ENCODE measurements at places on chromosomes 5 and 9. TPM values are rescaled to one million over a fixed set of nuclear protein-coding genes. Genes with fewer than 3 reads are reported as not detected.

DNA sequence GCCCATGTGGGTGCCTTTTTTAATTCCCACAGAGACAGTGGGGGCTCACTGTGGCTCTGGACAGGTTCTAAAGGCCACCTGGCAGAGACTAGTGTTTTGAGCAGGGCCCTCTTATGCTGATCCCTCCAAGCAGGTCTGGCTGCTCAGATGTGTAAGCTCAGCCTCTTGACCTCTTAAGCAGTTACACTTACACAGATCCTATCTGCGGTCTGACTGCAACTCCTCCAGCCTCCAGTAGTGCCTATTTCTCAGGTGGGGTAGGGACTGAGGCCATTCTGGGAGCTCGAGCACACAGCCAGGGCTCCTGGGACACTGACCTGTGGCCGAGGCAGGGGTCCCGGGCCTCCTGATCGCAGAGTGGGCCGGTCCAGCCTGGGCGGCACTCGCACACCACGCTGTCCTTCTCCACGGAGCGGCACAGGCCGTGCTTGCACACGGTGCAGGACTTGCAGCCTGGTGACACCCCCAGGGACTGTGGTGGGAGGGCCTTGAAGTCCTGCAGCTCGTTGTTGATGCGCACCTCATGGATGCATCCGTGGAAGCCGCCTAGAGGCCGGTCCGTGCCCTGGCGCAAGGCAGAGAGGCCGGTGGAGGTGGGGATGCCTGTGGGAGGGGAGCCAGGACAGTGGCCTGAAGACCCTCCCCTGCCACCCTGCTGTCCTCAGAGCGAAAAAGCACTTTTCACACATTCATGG, 91.9 kb upstream of the PANK3 start:
- H3K36me3 ChIP-seq, result no peaks in the 10 kb centered on the region
- no peaks in the 10 kb centered on the region for H3K27me3 ChIP-seq
- no peak for DNase-seq
- H3K4me1 ChIP-seq, result no peaks in the 10 kb centered on the region

DNA sequence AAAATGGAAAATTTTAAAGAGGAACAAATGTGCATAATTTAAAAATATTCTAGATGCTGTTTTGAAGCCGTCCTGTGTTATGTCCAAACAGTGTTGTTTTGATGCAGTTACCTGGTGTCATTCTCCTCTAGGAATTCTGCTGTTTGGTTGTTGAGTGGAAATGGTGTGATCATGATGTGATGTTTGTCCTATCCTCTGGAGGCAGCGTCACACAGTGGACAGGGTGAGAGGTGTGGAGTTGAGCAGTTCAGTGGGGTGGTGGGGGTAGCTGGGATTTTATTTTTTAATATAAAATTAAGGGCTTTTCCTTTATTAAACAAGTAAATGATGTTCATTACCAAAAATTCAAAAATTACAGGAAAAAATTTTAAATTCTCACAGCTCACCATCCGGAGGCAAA, 31.2 kb downstream of the PRDM6 start:
- H3K4me3 ChIP-seq, result no peak overlapping the region
- no peaks in the 10 kb centered on the region for H3K36me3 ChIP-seq
- DNase-seq, result no peak
- peaks cover 15% of the 10 kb centered on the region for H3K4me1 ChIP-seq

- peaks cover 4% of the 10 kb centered on the region for H3K4me1 ChIP-seq
- no peak overlapping the region for H3K27ac ChIP-seq
- H3K36me3 ChIP-seq, result peaks cover 50% of the 10 kb centered on the region
- no peaks in the 10 kb centered on the region for H3K27me3 ChIP-seq
- DNase-seq, result peak; percentile 28
Observed at GRCh38 chr9:33306037-33306436, 15.7 kb downstream of the NFX1 start.

GRCh38 chr9:108565651-108566378, 290.0 kb downstream of the ACTL7B start:
- no peak overlapping the region for H3K4me3 ChIP-seq
- no peak overlapping the region for H3K27ac ChIP-seq
- no peaks in the 10 kb centered on the region for H3K27me3 ChIP-seq
- peak; percentile 88 for DNase-seq
- no peaks in the 10 kb centered on the region for H3K36me3 ChIP-seq
- no peaks in the 10 kb centered on the region for H3K4me1 ChIP-seq

DNA sequence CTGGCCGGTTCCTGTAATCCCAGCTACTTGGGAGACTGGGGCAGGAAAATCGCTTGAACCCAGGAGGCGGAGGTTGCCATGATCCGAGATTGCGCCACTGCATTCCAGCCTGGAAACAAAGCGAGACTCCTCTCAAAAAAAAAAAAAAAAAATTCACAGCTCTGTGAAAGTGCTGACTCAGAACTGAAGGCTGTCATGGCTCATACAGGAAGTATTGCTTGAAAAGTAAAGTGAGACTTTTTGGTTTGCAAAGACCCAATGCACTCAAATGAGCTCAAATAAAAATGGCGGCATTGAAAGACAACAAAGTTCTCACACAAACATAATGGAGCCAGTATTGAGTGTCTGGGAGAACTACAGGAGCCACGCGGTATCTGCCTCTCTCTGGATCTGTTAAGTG, 202.1 kb downstream of the FBXL7 start:
- H3K36me3 ChIP-seq, result no peaks in the 10 kb centered on the region
- peak; percentile 54 for DNase-seq
- H3K27ac ChIP-seq, result no peak overlapping the region
- H3K4me1 ChIP-seq, result peaks cover 4% of the 10 kb centered on the region
- H3K27me3 ChIP-seq, result no peaks in the 10 kb centered on the region
- H3K4me3 ChIP-seq, result no peak overlapping the region

GRCh38 chr5:140174014-140174413, 974 bp upstream of the CYSTM1 start:
- H3K4me3 ChIP-seq, result no peak overlapping the region
- no peaks in the 10 kb centered on the region for H3K27me3 ChIP-seq
- H3K27ac ChIP-seq, result no peak overlapping the region
- no peak for DNase-seq
- no peaks in the 10 kb centered on the region for H3K36me3 ChIP-seq

- H3K4me3 ChIP-seq, result no peak overlapping the region
- H3K27me3 ChIP-seq, result no peaks in the 10 kb centered on the region
- peaks cover 31% of the 10 kb centered on the region for H3K4me1 ChIP-seq
Observed at GRCh38 chr9:70403166-70403565, 11.3 kb downstream of the KLF9 start.

DNA sequence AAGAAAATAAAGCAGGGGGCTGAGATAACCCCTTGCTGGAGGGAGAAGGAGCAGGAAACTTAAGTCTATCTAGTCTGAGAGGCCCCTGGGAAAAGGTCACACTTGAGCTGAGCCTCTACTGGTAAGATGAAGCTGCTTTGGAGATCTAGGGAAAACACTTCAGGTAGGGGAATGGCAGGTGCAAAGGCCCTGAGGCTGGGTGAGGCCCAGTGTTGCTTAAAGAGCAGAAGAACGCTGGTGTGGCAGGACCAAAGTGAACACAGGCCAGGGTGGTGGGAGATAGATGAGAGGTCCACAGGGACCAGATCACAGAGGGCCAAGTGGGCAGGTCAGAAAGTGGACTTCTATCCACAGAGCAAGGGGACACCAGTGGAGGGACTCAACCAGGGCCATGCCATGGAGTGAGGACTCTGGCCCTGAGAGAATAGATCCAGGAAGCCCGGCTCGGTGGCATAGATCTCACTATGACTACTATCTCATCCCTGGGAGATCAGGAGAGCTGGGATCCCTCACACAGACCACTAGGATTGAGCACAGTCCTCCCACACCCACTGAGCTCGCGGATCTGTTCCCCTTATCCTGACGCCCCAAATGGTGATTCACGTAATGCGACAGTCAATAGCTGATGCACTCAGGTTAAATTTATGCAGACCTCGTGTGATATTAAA, 17.6 kb upstream of the NEURL1B start:
- H3K27me3 ChIP-seq, result peaks cover 52% of the 10 kb centered on the region
- H3K4me3 ChIP-seq, result no peak overlapping the region
- H3K36me3 ChIP-seq, result no peaks in the 10 kb centered on the region
- DNase-seq, result no peak
- no peaks in the 10 kb centered on the region for H3K4me1 ChIP-seq

DNA sequence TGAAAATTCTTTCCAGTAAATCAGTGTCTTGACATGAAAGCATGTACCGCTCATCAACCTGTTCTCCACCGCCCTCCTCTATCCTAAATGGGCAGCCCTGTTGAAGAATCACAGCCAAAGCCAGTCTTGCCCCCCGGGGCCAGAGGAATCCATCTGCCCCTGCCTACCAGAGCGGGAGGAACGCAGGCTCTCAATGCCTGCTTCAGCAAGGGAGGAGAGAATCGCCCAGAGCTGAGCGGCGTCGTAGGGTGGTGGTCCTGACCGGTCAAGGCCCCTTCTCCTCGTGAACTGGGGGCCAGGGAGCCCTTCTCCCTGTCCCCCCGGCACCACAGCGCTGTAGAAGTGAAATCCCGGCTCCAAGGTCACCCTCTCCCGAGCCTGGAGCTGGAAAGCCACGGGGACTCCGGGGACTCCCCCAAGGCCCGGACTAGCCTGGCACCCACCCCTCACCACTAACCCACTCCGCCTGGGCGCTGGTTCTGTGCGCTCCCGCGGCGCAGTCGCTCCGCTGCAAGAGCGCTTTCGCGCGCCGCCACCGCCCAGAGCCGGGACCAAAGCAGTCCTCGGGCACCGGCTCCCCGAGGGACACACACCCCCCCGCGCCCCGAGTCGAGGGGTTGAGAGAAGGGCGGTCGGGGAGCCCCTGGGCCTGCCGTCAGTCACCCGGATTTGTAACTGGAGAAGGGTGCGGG, 718 bp upstream of the TMEM215 start:
- no peak overlapping the region for H3K4me3 ChIP-seq
- DNase-seq, result no peak
- H3K27me3 ChIP-seq, result peaks cover 31% of the 10 kb centered on the region

The PCDHB5 gene
- 0.28 TPM for total RNA-seq

The BARHL1 gene
- total RNA-seq, result not detected

All from IMR-90 (cell line).